ENCODE measurements at places on chromosomes 1 and 21.

- ATAC-seq, result no peak
Measured at GRCh38 chr1:233237647-233238046, 57.9 kb downstream of the PCNX2 start.

- ATAC-seq, result no peak
Measured at GRCh38 chr1:204113896-204114295, 37.9 kb downstream of the ETNK2 start.

- peak; percentile 54 for ATAC-seq
Measured at GRCh38 chr1:75265792-75266191, 131.6 kb downstream of the LHX8 start.

DNA sequence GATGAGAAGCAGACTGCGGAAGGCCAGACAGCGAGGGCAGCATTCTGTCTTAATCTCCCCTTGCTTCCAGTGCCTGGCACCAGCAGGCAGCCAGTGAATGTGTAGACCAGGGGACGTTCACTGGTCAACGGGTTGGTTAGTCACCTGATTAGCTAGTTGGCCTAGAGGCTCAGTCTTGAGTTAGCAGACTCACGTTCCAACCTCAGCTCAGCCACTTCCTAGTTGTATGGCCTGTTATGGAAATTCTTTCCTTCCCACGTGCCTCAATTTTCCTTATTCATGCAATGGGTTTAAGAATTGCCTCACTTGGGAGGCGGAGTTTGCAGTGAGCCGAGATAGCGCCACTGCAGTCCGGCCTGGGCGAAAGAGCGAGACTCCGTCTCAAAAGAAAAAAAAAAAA, 249.6 kb upstream of the TMEM51 start:
- no peak for ATAC-seq

DNA sequence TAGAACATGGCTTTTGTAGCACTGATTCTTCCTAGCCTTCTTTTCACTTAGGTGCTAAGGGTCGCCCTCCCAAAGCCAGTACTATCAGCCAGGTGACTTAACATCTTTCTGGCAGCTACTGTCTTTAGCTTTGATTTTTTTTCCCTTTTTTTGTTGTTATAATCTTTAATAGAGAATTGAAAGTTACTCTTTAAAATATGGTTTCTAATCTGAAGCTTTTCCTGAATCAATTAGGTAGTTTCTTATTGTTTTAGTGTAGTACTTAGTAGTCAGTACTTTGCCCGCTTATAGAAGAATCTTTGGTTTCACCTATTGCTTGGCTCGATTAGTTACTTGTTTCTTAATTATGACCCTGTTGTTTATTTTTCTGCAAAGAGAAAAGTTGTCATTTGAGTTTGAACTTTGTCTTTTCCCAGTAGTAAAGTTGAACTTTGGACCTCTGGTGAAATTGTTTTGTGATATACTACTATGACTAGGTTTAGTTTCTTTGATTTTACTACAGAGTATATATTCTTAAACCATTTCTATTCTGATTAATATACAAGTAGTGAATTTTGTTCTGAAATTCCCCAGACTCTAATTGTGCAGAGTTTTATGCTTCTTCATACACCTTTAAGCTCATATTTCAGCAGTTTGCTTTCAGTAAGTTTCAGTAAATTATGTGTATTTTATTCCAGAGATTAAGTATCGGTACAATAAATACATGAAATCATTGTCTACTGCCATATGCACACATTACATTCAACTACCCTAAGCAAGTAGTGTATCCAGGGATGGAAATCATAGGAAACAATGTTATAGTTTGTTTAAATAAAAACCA, 3.9 kb downstream of the MAGI3 start:
- ATAC-seq, result no peak

DNA sequence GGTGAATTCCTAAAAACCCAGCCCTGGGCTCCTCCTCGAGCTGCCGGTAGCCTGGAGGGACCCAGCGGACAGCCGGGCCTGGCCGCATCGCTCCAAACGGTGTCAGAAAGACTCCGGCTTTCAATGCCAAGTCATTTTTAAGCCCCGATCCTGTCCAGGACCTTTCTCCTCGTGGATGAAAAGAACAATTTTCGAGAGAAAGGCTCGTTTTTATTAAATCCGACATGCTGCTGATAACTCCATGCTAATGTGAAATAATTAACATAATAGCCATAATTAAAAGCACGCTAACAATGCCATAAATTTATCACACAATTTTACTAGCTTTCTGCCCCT, 4.6 kb upstream of the FOXD3 start:
- peak; percentile 8 for ATAC-seq
